ENCODE measurements at places on chromosomes 11 and 22.
A peak's percentile ranks its signal among the peaks of the same experiment; 100 is the strongest.

GRCh38 chr11:9633679-9634078 is 30.2 kb upstream of the SWAP70 start:
- DNase-seq, result no peak

- DNase-seq, result no peak
Observed at GRCh38 chr11:132242632-132243031, 872.2 kb downstream of the NTM start.

GRCh38 chr11:13446444-13446843 is 16.6 kb downstream of the BTBD10 start:
- DNase-seq, result no peak

DNA sequence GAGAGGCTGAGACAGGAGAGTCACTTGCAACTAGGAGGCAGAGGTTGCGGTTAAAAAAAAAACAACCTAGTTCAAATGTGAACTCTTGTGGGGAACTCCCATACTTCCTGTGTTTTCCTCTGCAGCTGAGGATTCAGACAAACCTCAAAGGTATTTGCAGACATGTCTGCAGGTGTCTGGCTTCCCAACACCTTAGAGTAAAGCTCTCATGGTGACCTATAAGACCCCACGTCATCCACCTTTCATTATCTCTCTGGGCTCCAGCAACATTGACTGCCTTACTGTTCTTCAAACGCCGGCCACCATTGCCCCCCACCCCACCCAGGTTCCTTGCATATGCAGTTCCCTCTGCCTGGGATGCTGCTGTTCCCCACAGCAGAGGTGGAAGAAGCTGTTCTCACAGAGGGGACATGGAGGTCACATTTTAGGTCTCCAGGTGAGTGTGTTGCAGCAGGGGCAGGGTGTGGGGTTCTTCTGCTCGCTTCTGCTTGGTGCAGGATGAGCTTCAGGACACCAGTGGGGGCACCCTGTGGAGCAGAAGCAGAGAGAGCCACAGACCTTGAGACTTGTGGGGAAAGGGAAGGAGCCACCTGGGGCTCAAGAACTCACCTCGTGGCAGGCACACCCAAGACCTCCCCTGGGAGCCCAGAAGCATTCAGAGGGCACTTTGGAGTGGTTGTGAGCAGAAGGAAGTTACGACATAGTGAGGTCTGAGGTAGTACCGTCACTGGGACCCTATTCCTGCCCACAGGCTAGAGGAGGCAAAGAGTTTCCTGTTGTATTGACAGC is 203.2 kb downstream of the CSNK2A3 start:
- peak; percentile 73 for DNase-seq

DNA sequence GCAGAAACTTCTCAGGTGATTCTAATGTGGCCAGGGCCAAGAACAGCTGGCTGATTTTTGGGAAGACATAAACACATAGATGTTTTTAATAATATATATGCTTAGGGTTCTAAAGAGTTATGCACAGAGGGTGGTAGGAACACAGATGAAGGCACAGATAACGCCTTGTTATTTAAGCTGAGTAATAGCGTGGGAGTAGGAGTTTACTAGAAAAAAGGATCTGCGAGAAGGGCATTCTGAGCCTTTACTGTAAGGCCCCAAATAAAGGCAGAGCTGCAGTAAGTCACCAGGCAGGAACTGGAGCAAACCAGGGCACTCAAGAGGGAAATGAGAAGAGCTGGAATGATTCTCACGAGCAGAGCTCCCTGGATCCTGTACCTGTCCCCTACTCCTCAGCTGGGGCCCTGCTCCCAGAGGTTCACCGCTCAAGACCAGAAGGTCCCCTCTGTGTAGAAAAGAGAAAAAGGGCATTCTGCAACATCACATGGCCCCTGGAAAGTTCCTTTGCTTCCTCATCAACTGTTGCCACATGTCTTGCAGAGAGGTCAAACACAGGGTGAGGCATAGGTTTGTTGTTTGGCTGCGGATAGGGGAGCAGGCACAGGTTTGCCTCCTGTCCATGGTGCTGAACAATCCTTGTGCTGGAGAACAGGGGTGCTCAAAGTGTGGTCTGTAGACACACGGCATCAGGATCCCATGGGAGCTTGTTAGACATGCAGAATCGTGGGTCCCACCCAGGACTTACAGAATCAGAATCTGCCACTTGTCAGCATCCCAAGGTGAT is 125.7 kb downstream of the TENM4 start:
- no peak for DNase-seq

GRCh38 chr11:123238297-123238696 is 43.2 kb upstream of the CLMP start:
- no peak for DNase-seq

GRCh38 chr11:15714641-15715399 is 600.1 kb downstream of the INSC start:
- no peak for DNase-seq

GRCh38 chr11:33178443-33179180 is 17.3 kb upstream of the CSTF3 start:
- no peak for DNase-seq

DNA sequence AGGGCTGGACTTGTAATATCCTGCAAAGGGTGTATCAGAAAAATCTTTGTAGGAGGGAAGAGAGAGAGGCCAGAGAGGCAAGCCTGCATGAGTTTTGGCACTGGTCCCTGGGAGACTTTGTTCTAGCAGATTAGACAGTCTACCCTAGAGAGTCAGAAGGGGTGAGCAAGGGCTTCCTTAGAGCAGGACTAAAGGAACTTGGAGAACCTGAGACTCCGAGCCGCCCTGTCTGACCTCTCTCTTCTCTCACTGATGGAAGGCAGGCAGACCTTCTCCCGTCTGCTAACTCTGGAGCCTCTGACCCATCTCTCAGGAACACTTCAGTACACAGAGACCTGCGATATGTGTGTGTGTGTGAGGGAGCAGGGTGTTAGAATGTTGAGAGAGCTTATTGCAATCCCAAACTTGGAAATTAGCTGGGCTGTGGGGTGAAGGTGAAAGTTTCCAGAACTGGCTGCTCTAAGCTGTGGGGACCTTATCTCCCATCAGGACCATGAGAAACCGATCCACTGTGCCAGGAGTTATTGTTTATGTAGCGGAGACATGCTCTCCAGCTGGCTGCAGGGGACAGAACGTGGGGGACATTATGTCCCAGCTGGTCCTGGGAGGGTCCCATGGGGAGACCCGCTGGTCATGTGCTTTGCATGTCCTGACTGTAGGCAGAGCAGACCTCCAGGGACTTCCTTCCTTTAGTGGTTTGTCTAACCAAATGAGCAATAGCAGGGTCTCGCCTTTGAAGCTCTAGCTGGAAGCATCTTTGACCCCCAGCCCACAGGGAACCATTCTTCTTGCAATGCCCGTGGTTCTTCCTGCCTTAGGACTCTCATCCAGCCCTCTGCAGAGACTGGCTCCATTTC is 51.1 kb downstream of the TIMP3 start:
- no peak for DNase-seq

GRCh38 chr22:46069521-46070214 is 80.7 kb upstream of the PPARA start:
- DNase-seq, result peak; percentile 24

GRCh38 chr11:8346157-8346755 is 82.6 kb upstream of the LMO1 start:
- DNase-seq, result no peak

DNA sequence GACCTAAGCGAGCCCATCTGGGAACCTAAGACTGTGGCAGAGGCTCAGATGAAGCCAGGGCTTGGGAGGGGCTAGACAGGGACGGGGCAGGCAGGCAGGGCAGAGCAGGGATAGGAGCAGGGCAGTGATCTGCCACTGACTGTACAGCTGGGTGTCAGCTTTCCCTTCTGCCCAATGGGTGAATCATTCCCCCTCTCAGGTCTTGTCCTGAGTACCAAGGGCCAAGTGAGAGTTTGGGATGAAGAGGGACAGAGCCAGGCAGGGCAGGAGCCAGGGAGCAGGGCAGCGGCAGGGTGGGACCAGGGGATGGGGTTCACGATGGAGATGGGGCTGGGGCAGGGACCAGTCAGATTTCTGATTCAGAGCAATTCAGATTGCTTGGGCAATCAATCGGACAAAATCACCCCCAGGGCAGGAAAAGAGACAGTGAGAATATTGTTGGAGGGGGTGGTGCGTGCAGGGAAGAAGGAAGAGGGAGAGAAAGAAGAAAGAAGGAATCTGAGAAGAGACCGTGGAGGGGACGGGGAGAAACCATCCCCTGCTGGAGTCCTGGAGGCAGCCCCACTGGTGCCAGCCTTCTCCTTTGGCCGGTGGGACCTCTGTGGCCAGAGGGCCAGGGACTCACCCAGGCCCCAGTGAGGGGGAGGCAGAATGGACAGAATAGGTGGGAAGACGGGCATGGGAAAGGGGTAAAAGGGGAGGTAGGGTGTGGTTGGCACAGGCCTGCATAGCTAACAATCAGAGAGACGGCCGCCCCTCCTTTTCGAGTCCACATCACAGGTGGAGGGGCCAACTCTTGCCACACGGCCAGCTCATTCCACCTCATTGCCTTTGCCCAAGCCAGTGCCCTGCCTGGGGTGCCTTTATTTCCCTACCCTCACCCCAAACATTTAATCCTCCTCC is 47.2 kb downstream of the CYTH4 start:
- no peak for DNase-seq

DNA sequence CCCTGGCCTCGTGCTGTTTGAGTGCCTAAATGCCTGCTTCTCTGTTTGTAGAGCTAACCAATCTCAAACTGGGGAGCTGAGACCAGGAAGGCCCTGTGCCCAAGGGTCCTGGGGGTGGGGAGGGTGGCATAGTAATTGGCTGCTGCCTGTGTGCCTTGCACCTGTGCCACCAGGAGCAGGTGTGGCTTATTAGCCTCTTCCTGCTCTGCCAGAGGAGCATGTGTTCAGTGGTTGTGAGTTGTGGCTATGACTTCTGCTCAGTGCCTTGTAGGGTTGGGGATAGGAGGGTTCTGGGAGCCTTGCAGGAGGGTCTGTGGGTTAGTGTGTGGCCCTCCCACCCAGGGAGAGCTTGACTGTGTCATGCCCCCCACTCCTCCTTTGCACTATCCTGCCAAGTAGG is 109.2 kb downstream of the ZBTB16 start:
- DNase-seq, result no peak

DNA sequence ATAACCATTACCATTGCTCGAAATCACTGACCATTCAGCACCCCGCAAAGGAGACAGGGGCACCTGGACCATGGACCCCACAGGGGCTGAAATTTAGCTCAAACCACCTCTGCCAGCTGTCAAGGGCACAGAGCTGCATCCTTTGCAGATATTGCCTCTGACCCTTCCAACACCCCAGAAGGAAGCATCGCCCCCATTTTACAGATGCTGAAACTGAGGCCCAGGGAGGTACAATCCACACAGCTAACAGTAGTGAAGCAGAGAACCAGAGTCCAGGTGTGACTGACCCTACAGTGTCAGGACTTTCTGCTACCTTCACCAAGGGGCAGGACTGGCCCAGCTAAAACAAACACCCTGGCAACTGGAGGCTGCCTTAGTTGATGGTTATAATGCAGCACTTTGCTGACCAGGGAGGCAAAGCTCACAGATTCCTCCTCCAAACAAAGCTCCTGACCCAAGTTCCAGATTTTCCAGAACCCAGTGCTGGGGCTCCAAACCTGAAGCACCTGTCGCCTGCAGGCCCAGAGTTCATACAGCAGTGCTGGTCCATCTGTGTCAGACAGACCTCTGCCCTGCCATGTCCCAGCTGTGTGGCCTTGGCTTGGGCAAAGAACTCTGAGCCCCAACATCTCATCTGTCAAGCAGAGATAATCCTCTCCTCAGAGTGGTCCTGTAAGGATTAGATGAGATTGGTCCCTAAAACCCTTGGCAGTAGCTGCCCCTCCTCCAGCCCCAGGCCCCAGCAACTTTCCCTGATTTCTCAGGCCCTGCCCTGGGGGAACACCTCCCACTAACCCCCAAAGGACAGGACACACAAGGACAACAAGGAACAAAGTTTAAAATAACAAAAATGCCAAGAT is 15.2 kb upstream of the ARAP1 start:
- DNase-seq, result no peak

GRCh38 chr11:45477588-45477987 is 187.8 kb downstream of the CHST1 start:
- no peak for DNase-seq

DNA sequence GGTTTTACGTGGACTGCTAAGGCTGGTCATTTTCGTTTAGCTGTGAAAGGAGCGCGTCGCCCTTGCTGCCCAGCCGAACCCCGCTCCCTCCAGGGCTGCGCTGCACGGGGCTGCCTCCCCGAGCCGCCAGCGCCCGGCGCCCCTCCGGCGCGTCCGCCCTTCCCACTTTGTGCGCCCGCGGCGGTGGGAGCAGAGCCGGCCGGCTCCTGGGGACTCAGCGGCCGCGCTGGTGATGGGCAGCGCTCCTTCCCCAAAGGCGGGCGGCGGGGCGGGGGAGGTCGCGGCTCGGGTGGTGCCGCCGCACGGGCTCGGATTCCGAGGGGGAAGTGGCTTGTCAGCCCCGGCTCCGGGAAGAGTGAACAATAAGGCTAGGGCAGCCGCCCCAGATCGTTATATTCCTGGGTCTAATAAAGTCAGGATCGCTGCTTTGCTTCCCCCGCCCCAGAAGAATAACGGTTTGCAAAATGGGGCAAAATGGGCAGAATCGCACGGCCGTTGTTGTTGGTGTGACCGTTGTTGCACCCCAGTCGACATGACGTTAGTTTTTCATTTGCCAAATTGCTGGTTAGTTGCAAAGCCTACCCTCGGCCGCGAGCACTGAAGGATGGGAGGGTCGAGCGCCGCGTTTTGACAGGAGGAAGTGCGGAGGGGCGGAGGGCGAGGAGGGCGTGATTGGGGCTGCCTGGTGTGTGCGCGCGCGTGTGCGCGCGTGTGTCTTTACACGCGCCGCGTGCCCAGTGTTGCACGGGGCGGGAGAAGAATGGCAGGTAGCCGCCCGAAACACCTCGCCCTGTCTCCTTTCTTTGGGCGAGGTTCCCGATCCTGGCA is 745 bp downstream of the NCAM1 start:
- DNase-seq, result no peak

GRCh38 chr11:135073381-135073780 is 661.3 kb upstream of the B3GAT1 start:
- DNase-seq, result no peak

GRCh38 chr11:69311767-69312385 is 17.9 kb downstream of the MYEOV start:
- DNase-seq, result peak; percentile 17

- DNase-seq, result no peak
Observed at GRCh38 chr22:47597041-47597440, 834.6 kb downstream of the TBC1D22A start.

DNA sequence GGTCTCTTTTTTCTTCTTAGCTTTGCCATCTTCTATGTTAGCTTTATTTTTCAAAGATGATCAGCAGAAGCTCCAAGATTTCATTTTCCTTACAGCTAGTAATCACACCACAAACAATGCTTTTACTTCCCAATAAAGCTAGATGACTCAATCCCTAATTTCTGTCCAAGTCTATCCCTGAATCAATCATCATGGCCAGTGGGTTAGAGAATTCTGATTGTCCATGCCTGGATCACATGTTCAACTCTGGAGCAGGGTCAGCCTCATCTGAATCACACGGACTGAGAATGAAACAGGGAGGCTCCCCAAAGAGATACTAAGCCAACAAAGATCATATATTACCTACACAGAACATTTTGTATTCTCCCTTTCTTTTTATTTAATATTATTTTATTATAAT is 79.6 kb downstream of the BBOX1 start:
- no peak for DNase-seq

GRCh38 chr11:124728134-124728533 is 11.6 kb upstream of the NRGN start:
- DNase-seq, result no peak

- no peak for DNase-seq
Observed at GRCh38 chr22:30286331-30286730, 3.0 kb downstream of the CASTOR1 start.
